CD4-positive, alpha-beta T cell (primary cell): ENCODE measurements at places on chromosomes 12 and 14. TPM values are rescaled to one million over a fixed set of nuclear protein-coding genes. Genes with fewer than 3 reads are reported as not detected.
A peak's percentile ranks its signal among the peaks of the same experiment; 100 is the strongest.

DNA sequence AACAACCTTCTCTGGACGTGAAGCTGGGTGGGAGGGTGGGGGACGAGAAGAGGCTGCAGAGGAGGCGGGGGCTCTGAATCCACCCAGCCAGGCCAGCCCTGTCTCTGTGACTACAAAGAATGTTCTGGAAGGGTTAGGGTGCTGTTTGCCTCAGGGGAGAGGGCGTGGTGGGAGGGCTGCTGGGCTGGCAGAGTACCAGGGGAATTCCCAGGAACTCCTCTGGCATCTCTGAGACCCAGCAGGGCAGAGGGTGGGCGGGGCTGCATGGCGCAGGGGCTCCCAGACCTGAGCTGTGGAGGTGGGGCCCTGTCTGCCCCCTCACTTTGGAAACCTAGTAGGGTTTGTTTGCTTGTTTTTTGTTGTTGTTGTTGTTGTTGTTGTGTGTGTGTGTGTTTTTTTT, 45.5 kb upstream of the FZD10 start:
- H3K4me1 ChIP-seq, result no peaks in the 10 kb centered on the region
- H3K36me3 ChIP-seq, result no peaks in the 10 kb centered on the region
- H3K27ac ChIP-seq, result no peak overlapping the region
- H3K27me3 ChIP-seq, result no peaks in the 10 kb centered on the region
- H3K4me3 ChIP-seq, result no peak overlapping the region

GRCh38 chr12:26273811-26274210, 78.4 kb downstream of the SSPN start:
- no peak for DNase-seq
- H3K27ac ChIP-seq, result no peak overlapping the region
- peaks cover 4% of the 10 kb centered on the region for H3K4me1 ChIP-seq
- H3K4me3 ChIP-seq, result no peak overlapping the region
- H3K27me3 ChIP-seq, result no peaks in the 10 kb centered on the region
- H3K36me3 ChIP-seq, result no peaks in the 10 kb centered on the region

The DAAM1 gene
- total RNA-seq, result 8.8 TPM

DNA sequence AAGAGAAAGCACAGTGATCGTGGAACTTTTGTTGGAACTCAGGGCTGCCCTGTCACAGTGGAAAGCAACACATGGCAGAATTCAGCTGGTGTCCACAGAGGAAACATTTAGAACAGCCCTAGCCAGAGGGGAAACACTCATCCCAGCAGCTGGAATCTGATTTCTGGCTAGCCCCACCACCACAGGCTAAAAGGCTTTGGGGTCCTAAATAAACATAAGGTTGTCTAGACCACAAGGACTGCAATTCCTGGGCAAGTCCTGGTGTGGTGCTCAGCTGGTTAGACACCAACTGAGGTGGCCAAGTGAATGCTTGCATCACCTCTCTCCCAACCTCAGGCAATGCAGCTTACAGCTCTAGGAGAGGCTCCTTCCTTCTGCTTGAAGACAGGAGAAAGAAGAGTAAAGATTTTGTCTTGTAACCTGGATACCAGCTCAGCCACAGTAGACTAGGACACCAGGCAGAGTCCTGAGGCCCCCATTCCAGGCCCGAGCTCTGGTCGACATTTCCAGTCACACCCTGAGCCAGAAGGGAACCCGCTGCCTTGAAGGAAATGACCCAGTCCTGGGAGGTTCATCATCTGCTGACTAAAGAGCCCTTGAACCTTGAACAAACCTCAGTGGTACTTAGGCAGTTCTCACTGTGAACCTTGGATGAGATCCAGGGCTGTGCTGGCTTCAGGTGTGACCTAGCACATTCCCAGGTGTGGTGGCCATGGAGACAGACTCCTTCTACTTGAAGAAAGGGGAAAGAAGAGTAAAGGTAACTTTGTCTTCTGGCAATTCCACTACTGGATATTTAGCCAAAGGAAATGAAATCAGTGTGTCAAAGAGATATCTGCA, 85.4 kb upstream of the PLXNC1 start:
- H3K4me1 ChIP-seq, result no peaks in the 10 kb centered on the region
- H3K27ac ChIP-seq, result no peak overlapping the region
- H3K27me3 ChIP-seq, result no peaks in the 10 kb centered on the region
- no peaks in the 10 kb centered on the region for H3K36me3 ChIP-seq
- no peak overlapping the region for H3K4me3 ChIP-seq
- DNase-seq, result no peak

- H3K27ac ChIP-seq, result no peak overlapping the region
- H3K4me3 ChIP-seq, result no peak overlapping the region
Observed at GRCh38 chr12:14190694-14191093, 174.8 kb upstream of the ATF7IP start.

GRCh38 chr12:5685935-5686334, 254.0 kb downstream of the NTF3 start:
- H3K27me3 ChIP-seq, result no peaks in the 10 kb centered on the region
- H3K4me3 ChIP-seq, result no peak overlapping the region
- H3K27ac ChIP-seq, result no peak overlapping the region
- H3K4me1 ChIP-seq, result no peaks in the 10 kb centered on the region

The HSPA2 gene
- total RNA-seq, result 1.5 TPM

DNA sequence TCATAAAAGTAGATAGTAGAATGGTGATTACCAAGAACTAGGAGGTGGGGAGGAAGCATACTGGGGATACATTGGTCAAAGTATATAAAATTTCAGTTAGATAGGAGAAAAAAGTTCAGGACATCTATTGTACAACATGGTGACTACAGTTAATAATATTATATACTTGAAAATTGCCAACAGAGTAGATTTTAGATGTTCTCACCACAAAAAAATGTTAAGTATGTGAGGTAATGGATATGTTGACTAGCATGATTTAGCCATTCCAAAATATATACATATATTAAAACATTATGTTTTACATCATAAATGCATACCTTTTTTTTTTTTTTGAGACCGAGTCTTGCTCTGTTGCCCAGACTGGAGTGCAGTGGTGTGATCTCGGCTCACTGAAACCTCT, 31.0 kb downstream of the TMEM116 start:
- DNase-seq, result no peak
- H3K36me3 ChIP-seq, result peaks cover 13% of the 10 kb centered on the region
- no peaks in the 10 kb centered on the region for H3K27me3 ChIP-seq
- no peak overlapping the region for H3K27ac ChIP-seq

- no peak within 1 kb of the TSS for H3K27ac ChIP-seq
- H3K27me3 ChIP-seq, result no peaks in the 10 kb centered on the region
- H3K4me3 ChIP-seq, result peak within 1 kb of the TSS; percentile 93
- DNase-seq, result peak; percentile 48
- H3K36me3 ChIP-seq, result no peaks in the 10 kb centered on the region
- peaks cover 21% of the 10 kb centered on the region for H3K4me1 ChIP-seq
Observed at GRCh38 chr12:101697197-101697929, at the start of gene CHPT1. TSS of gene CHPT1 (plus strand) at chr12:101697640. CDS start at chr12:101697862, 222 bp downstream.

DNA sequence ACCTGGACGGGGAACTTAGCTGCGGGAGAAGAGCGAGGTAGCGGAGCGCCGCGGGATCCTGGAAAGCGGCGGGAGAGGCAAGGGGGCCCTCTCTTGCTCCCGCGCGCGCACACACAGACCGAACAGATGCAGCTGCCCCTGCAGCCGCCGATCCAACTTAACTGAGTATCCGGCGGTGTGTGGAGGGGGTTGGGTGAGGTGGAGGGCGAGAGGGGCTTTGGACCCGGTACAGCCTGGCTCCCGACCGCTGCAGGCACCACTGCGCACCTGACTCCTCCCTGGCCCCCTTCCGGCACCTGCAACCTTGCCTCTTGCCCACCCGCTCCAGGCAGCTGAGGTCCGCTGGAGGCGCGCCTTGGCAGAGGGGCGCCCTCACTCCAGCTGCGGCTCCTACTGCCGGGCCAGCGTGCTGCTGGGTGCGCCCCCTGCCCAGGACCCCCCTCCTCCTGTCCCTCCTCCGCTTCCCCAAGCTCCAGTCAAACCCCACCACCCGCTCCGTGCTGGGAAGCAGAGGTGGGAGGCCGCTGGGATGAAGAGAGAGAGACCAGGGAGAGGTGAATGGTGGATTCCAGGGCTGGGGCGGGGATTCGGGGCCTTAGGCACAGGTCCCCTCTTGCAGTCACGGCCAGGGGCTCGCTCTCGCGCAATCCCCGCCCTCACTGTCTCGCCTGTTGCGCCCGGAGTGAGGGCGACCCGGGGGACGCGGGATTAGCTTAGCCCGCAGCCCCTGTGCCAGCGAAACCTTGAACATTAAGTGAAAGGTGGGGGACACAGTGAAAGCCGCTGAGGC, 2.6 kb downstream of the DIO3 start:
- no peak overlapping the region for H3K4me3 ChIP-seq
- H3K36me3 ChIP-seq, result no peaks in the 10 kb centered on the region
- peaks cover 40% of the 10 kb centered on the region for H3K27me3 ChIP-seq
- no peak overlapping the region for H3K27ac ChIP-seq
- DNase-seq, result no peak
- peaks cover 2% of the 10 kb centered on the region for H3K4me1 ChIP-seq

DNA sequence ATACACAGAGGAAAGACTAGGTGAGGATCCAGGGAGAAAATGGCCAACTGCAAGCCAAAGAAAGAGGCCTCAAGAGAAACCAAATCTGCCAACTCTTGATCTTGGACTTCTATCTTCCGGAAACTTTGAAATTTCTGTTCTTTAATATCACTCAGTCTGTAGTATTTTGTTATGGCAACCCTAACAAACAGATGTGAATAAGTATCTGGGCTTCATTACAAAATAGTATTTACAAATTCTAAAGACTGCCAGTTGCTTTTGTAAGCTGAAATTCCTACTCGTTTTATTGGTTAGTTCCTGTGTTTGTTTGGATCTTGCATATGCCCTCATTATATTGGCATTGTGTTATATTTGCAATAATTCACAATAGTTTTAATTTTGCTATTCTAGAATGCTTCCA, 143.2 kb upstream of the USP15 start:
- H3K4me3 ChIP-seq, result no peak overlapping the region
- no peak for DNase-seq
- H3K4me1 ChIP-seq, result no peaks in the 10 kb centered on the region
- H3K36me3 ChIP-seq, result no peaks in the 10 kb centered on the region
- H3K27ac ChIP-seq, result no peak overlapping the region

GRCh38 chr12:1926251-1926657, 7.8 kb upstream of the CACNA2D4 start:
- no peak overlapping the region for H3K4me3 ChIP-seq
- H3K4me1 ChIP-seq, result peaks cover 33% of the 10 kb centered on the region
- no peaks in the 10 kb centered on the region for H3K36me3 ChIP-seq
- no peaks in the 10 kb centered on the region for H3K27me3 ChIP-seq
- H3K27ac ChIP-seq, result no peak overlapping the region
- no peak for DNase-seq

DNA sequence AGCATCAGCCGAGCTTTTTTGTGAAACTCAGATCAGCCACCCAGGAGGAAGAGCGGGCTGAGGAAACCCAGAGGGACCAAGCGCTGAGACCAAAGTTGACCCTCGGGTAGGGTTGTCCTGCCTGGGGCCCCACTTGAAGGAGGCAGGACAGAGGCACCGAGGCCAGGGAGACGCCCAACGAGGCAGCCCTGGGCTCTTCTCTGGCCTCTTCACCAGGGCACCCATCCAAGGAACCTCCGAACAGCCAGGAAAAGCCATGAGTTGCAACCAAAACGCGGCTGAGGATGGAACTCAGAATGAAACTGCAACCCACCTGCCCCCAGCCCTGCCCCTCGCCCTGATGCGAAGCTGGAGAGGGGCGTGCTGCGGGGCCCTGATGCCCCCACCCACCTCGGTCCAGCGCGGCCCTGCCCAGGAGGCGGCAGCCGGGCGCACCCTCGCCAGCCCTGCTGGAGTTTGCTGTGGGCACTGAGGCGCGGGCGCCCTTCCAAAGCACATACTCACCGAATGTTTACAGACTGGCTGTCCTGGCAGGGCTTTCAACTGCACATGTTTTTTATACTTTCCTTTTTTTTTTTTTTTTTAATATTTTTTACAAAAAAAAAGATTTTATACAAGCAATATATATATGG, 41.9 kb downstream of the JDP2 start:
- H3K4me3 ChIP-seq, result no peak overlapping the region
- DNase-seq, result no peak
- no peaks in the 10 kb centered on the region for H3K4me1 ChIP-seq
- no peaks in the 10 kb centered on the region for H3K36me3 ChIP-seq
- H3K27ac ChIP-seq, result no peak overlapping the region
- no peaks in the 10 kb centered on the region for H3K27me3 ChIP-seq

DNA sequence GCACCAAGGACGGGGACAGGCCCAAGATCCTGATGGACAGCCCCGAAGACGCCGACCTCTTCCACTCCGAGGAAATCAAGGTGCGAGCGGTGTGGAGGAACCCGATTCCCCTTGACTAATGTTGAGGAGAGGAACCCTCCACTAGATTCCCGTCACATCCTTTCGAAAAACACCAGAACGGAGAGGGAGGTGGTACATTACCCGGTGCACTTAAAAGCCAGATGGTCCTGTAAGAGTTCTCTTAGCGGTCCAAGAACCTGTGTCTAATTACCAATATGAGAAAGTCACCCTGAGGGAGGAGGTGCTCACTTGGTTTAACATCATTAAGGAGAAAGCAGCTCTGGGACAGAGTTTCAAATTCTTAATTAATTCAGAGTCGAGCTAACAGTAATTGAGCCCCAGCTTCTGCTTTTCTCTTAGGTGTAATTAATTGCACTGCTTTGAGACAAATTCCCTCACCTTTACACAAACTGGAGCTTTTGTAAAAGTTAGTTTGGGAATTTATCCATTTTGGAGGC, 450 bp downstream of the PRKAB1 start:
- no peak for DNase-seq
- H3K4me3 ChIP-seq, result peak overlapping the region; percentile 90
- H3K4me1 ChIP-seq, result peaks cover 30% of the 10 kb centered on the region
- H3K27ac ChIP-seq, result peak overlapping the region; percentile 91
- no peaks in the 10 kb centered on the region for H3K27me3 ChIP-seq

GRCh38 chr14:22822571-22823098, 7.1 kb upstream of the MRPL52 start:
- peaks cover 18% of the 10 kb centered on the region for H3K4me1 ChIP-seq
- no peaks in the 10 kb centered on the region for H3K36me3 ChIP-seq
- H3K27me3 ChIP-seq, result peaks cover 5% of the 10 kb centered on the region

The FGF6 gene
- total RNA-seq, result not detected

DNA sequence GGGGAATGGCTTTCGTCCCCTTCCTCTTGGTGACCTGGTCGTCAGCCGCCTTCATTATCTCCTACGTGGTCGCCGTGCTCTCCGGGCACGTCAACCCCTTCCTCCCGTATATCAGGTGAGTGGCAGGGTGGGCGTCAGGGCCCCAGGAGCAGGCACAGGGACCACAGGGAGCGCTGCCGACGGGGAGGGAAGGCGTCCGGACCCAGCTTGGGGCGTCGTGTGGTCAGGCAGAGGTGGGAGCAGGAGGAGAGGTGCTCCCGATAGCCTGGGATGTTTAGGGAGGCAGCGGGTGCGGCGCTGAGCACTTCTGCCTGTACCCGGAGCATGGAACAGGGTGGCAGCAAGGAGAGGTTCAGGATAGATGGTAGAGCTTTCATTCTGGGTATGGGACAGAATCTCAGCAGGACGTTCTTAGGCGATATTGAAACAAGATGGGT, 444 bp downstream of the DRAM1 start:
- H3K27me3 ChIP-seq, result no peaks in the 10 kb centered on the region
- H3K27ac ChIP-seq, result no peak overlapping the region
- H3K4me1 ChIP-seq, result peaks cover 18% of the 10 kb centered on the region
- peak overlapping the region; percentile 79 for H3K4me3 ChIP-seq
- H3K36me3 ChIP-seq, result no peaks in the 10 kb centered on the region

- H3K4me3 ChIP-seq, result no peak overlapping the region
- H3K27me3 ChIP-seq, result peaks cover 6% of the 10 kb centered on the region
- no peak overlapping the region for H3K27ac ChIP-seq
- H3K36me3 ChIP-seq, result no peaks in the 10 kb centered on the region
Observed at GRCh38 chr14:104343294-104343625, 204.9 kb downstream of the KIF26A start.

GRCh38 chr12:14024591-14024990, 43.2 kb upstream of the GRIN2B start:
- H3K27me3 ChIP-seq, result no peaks in the 10 kb centered on the region
- no peaks in the 10 kb centered on the region for H3K36me3 ChIP-seq
- H3K4me1 ChIP-seq, result no peaks in the 10 kb centered on the region
- H3K27ac ChIP-seq, result no peak overlapping the region
- H3K4me3 ChIP-seq, result no peak overlapping the region
- DNase-seq, result no peak

The ALG10B gene
- 10.1 TPM for total RNA-seq

The SIX6 gene
- total RNA-seq, result not detected

The TBX3 gene
- total RNA-seq, result 0.08 TPM
